ENCODE measurements at places on chromosomes 12 and 14.

DNA sequence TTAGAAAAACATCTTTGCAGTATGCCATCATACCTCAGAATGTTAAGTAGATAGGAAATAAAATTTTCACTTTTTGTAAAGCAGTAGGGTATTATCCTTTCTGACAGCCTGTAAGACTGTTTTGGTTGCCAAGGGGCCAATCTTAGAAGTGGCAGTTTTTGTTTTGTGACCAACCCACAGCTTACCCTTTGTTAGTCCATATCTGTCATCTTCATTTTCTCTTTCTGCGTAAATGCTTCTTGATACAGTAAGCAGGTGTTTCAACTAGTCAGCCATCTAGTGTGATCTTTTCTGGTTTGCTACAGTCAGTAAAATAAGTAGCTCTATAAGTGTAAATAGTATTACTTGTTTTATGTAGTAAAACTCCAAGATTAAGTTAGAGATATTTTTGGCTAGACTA is 8.8 kb downstream of the PPM1A start:
- DNase-seq: no peak

DNA sequence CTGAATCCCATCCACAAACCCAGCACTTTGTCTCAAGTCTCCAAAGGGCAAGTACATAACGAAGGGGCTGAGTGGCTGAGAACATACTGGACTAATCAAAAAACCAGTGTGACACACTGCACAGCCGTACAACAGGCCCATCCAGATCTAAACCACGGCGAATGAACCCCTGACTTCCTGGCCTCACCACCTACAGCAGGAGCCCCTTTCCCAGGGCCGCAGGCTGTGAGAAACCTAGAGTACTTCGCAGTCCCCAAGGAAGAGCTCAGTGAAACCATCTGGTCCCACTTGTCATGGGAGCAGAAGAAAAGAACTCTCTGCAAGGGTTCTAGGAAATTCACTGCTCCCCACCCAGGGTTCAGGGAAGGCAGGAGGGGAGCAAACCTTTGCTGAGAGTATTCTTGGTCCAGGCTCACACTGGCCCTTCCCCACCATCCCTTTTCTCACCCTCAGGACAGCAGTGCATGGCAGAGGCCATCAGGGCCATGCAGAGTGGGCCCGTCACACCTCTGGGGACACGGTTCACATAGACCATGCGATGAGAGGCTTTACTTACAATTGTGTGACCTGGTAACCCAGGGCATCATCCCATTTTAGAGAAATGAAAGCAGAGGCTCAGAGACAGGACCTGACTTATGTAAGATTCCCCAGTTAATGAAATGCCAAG is 192.8 kb downstream of the BCL11B start:
- DNase-seq: no peak

DNA sequence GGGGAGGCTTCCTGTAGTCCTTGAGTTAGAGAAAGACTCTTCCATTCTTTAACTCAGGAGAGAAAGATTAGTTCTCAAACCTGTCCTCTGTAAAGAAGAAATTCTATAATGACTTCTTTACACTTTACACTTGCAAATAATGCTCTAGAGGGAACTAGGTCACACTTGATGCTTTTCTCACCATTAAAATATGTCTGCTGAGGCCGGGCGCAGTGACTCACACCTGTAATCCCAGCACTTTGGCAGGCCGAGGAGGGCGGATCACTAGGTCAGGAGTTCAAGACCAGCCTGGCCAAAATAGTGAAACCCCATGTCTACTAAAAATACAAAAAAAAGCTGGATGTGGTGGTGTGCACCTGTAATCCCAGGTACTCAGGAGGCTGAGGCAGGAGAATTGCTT is 6.3 kb downstream of the NTN4 start:
- no peak for DNase-seq

DNA sequence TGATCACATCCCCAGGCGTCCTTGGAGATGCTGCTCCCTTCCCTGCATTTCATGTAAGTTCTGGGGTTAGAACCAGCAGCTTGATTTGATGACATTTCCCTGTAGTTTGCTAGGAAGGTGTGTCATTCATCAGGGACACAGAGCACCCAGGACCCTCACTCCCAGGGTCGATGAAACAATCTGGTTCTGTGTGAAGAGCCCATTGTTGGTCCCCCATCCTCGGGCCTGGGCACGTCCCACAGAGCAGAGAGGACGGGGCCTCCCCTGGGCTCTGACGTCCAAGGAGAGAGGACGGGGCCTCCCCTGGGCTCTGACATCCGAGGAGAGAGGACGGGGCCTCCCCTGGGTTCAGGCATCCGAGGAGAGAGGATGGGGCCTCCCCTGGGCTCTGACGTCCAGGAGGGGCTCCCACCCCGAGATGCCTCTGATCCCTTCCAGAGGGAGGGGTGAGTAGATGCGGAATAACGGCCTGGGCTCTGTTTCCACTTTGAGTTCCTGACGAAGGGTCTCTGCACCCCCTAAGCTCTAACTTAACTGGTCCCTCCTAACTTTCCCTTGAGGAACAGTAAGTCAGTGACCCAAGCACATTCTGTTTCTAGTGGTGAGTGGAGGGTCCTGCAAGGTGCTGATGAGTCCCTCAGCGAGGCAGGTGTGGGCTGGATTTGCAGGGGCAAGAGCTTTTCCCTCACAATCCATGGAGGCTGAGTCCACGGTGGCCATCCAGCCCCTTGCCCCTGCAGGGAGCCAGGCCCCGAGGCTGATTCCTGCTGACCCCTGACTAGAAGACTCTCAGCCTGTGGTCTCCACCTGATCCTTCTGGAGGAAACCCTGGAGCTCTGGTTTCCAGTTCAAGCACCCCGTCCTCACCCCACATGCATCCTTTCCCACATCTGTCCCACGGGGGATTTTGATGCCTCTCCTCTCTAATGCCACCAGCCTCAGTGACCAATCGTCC is 35.5 kb upstream of the SFSWAP start:
- no peak for DNase-seq

GRCh38 chr12:64304571-64304970 is 82.5 kb upstream of the KICS2 start:
- no peak for DNase-seq

GRCh38 chr12:112303799-112304198 is 78.4 kb downstream of the HECTD4 start:
- DNase-seq: no peak

GRCh38 chr12:22682663-22683062 is 57.7 kb downstream of the ETNK1 start:
- no peak for DNase-seq

DNA sequence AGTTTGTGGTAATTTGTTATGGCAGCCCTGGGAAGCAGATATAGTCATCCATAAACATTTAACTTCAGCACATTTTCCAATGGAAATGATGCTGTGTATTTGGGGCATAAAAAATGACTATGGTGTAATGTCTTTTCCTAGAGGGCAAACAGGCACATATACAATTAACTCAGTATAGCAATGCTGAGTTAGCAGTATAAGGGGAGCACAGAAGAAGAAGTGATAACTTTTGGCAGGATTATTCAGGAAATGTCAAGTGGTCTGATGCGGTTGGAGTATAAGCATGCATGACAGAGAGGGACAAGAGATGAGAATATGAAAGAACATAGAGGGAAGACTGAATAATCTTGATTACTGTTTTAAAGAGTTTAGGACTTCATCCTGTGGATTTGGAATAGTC is 55.3 kb upstream of the PRKD1 start:
- no peak for DNase-seq

DNA sequence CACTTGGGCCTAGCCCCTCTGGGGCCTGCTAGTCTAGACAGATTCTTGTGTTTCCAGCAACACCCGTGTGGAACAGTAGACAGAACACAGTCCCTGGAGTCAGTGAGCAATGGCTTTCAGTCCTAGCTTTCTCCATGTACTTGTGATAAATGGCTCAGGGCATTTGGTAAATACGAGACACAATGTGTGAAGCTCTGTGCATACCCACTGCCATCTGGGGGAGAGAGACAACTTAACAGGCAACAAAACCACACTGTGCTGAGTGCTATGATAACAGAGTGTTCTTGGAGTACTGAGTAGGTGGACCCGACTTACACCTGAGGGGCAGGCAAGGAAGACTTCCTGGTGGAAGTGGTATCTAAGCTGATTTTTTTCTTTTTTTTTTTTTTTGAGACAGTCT is 86.3 kb upstream of the TBX3 start:
- no peak for DNase-seq

GRCh38 chr12:80068173-80068572 is 31.2 kb upstream of the OTOGL start:
- DNase-seq: peak; percentile 9

GRCh38 chr12:6961695-6962284 is 8.7 kb downstream of the PHB2 start:
- peak; percentile 88 for DNase-seq

- DNase-seq: no peak
Measured at GRCh38 chr12:82880442-82880901, 193.8 kb downstream of the TMTC2 start.

DNA sequence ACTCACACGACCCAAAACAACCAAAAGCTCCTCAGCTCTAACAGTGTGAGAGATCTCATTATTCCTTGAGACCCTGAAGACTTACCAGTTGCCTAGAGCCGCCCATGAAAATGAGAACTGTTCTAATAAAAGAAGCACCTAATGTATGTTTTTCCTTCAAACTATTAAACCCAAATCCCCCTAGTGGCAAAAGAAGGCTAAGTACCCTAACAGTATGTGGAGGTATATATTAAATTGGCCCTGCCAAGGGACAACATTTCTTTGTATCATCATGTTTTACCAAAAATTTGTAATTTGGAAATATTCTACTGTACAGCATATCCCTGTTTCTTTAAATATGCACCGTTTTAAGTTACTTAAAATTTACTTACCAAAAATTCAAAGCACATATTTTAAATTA is 38.0 kb upstream of the PPFIA2 start:
- no peak for DNase-seq

- no peak for DNase-seq
Measured at GRCh38 chr14:103659631-103660030, 30.6 kb downstream of the KLC1 start.

DNA sequence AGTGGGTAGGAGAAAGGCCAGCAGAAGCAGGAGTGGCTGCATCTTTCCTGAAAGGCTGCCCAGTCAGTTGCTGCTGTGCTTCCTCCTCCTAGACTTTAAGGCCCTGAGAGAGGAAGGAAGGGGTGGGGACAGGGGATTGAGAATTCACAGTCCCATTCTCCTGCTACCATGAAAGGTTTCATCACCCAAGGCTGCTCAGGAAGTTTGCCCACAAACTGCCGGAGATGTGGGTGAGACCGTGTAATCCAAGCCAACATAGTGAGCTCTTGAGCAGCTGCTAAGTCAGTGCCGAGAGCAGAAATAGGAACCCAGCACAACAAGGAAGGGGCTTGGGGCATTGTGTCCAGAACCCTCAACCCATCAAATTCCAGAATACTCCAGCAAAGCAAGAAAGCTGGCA is at the start of gene CTSG:
Gene CTSG, minus strand, starts transcription at position 69 of the 400 bp plus-strand sequence. Its CDS starts 27 bp downstream, at position 42.
- no peak for DNase-seq

DNA sequence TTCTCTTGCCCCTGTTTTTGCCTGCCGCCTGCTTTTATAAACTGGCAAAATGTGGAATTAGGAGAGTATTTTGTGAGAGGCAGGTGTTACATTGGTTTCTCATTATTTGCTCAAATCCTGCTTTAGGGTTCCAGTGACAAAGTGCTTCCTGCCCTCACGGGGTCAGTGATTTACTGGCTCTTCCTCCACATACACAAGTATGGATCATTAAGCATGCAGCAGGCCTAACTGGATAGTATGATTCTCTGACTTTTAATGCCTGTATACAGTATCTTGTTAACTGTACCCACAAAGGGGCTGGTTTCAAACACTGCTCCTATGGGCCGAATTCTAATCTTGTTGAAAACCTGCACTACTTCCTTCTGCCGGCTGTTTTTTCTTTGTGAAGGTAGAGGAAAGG is 63.2 kb downstream of the PTCSC3 start:
- no peak for DNase-seq

DNA sequence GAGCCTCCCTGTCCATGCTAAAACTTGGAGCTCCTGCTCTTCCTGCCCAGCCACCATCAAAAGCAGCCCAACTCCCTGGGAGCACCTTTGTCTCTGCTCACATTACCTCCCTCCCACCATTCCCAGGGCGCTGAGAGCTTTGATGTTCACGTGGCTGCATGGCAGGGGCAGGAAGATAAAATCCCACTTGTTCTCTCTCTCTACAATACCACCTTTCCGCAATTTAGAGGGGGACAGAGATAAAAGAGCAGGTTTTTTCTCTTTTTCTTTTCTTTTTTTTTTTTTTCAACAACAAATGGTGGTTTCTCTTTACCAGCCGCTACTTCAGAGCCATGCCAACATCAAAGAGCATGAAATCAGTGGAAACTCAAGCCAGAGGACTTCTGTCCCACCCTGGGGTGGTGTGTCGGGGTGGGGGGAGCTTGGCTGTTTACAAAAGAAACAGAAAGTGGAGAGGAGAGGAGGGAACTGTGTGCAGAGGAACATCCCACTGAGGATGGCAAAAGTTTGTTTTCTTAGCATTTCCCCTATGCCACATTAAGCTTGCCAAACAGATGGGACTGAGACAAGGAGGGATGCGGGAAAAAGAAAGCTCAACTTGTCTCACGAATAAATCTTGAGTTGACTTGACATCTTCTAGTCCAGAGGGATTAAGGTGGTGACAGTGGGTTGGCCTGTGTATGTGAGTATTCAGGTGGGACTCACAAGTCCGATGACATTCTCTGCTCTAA is 103.7 kb upstream of the NUDT4 start:
- no peak for DNase-seq

GRCh38 chr14:58107947-58108552 is 44.0 kb downstream of the ARMH4 start:
- peak; percentile 55 for DNase-seq

DNA sequence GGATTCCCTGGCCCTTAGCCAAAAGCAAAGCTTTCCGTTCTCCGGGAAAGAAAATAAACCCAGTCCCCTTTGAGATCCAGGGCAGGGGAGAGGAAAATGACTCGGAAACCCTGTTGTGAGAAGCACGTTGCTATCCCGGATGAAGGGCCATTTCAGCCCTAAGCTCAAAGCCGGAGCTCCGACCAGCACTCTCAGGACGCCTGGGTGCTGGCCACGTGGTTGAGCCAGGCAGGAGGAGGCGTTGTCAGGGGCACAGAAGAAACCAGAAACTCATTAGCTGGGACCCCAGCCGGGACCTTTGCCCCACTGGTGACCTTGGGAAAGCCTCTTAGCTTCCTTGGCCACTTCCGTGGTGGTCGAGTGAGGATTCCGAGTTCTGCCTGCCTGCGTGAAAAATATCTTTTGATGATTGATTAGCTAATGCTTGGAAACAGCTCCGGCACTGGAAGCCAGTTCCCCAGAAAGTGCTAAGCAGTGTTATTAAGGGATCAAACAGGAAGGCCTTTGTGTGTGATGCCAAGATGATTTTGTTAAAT is 57.6 kb upstream of the FZD10 start:
- no peak for DNase-seq

GRCh38 chr12:131461096-131461495 is 249.8 kb upstream of the SFSWAP start:
- no peak for DNase-seq
